ENCODE measurements at places on chromosomes 1 and 21.

GRCh38 chr1:11528611-11529261, 49.8 kb downstream of the DISP3 start:
- no peak for DNase-seq

DNA sequence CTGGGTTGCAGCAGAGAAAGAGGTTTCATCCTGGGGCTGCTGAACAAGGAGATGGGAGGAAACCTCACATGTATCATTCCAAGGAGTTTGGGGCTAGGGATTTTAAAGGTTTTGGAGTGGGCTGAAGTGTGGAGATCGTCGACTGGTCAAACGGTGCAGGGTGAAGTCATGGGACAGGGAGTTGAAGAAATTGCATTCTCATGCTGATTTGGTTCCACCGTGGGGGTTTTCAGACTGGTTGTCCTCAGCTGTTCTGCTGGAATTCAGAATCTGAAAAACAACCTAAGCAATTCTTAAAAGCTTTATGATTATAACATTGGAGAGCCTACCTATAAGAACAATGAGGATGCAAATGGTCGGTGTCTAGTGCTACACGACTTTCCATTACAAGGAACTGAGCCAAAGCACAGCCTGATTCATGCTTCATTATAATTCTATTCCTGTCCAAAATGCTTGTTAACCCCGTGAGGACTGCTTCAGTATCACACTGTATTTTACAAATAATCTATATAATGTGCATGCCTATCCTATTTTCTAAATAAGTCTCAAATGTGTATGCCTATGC, 242.7 kb downstream of the TM2D1 start:
- no peak for DNase-seq

DNA sequence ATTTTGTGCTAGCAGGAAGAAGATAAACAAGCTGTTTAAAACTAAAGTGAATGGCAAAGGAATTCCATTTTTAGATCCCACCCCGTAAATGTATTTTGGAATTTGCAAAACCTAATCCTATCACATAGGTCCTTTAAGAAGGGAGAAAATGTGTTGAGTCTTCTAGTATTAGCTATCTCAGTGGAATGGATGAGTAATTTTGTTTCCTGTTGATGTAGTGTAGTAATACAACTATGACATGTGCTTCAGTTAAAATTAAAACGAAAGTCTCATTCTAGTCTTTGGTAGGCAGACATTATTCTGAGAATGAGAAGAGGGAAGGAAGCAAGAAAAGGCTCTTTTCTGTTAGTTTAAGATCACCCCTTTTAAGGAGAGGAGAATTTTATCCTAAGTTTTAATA, 265.9 kb upstream of the C1orf105 start:
- DNase-seq: no peak

GRCh38 chr1:35559317-35559944, 1.8 kb downstream of the NCDN start:
- DNase-seq: no peak

DNA sequence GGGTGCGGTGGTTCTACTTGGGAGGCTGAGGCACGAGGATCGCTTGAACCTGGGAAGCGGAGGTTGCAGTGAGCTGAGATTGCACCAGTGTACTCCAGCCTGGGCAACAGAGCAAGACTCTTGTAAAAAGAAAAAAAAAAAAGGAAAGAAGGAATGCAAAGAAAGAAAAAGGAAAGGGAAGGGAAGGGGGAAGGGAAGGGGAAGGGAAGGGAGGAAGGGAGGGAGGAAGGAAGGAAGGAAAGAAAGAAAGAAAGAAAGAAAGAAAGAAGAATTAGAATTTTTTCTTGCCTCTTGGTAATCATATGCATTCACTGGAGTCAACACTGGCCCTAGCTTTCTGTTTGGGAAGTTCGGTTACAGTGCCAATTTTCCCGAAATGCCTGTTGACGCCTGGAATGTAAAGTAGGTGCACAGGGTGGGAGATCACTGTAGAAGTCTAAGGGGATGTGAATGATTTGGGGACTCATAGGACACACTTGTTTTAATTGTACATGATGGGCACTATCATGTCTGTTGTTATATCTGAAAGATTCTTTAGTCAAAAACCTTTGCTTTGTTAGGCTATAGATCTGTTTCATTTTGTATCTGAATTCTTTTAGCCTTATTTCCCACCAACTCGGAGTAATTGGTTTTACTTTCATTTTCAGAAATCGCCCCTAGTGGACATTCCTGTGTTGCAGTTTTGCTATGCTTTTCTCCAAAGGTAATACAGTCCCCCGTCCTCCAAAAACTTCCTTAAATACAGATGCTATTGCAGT, 59.8 kb upstream of the MORC3 start:
- DNase-seq: peak; percentile 68

DNA sequence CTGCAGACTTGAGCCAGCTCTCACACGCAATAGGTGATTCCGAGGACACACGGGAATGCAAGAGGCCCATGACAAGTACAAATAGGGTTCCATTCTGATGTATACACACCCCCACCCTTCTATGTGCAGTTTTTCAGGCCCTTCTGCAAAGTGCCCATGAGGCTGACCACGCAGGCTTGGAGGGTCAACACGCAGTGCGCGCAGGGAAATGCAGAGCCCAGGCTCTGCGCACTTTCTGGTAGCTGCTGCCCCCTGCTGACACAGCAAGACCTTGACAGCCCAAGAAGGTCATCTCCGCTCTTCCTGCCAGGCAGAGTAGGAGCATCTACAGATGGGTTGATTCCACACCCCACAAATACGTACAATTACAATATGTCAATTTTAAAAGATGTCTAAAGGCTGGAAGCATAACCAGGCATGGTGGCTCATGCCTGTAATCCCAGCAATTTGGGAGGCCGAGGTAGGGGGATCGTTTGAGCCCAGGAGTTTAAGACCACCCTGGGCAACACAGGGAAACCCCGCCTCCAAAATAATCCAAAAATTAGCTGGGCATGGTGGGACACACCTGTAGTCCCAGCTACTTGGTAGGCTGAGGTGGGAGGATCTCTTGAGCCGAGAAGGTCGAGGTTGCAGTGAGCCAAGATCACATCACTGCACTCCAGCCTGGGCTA, 18.5 kb downstream of the SH3BP5L start:
- peak; percentile 84 for DNase-seq

- DNase-seq: no peak
These were observed 166.8 kb upstream of the KCNJ6 start for GRCh38 chr21:38082936-38083485.

GRCh38 chr1:38102636-38103035, 56.0 kb upstream of the POU3F1 start:
- no peak for DNase-seq

- no peak for DNase-seq
These were observed 529 bp downstream of the EGLN1 start for GRCh38 chr1:231421546-231421970.

DNA sequence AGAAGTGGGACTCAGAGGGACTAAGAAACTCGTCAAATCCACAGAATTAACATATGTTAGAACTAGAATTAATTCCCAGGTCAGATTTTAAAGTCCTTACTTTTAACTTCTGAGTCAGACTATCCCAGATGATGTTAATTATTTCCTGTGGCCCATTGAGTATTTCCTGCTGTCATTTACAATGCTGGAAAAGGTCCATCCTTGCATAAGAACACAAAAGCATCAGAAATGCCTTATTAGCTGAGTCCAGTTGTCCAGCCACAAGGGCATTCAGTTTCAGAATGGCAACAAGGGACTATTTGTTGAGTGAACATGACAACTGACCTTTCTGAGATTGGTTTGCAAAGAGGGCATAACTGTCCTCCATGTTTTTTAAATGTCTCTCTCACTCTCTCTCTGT, 16.5 kb upstream of the HIVEP3 start:
- no peak for DNase-seq

- peak; percentile 54 for DNase-seq
These were observed at the start of gene AGO4 for GRCh38 chr1:35807614-35808449. AGO4 (plus strand) TSS chr1:35808016; CDS start chr1:35808417, 401 bp downstream.

GRCh38 chr1:19577036-19577435, 67.1 kb upstream of the NBL1 start:
- no peak for DNase-seq

DNA sequence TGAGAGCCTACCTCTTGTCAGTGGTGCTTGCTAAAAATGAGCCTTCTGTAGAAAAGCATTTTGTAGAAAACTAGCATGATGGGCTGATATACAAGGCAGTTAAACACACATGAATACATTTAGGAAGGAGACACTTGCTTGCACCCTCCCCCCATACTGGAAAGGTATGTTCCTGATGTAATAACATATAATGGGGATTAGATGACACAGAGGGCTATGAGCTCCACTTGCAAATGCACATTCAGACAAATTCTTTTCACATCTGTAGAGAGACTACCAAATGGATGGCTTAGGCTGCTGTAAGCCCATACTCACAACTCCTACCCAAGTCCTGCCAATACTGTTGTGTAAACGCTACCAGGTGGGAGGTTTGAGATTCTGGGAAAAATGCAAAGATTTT, 634.0 kb downstream of the SMYD3 start:
- no peak for DNase-seq

DNA sequence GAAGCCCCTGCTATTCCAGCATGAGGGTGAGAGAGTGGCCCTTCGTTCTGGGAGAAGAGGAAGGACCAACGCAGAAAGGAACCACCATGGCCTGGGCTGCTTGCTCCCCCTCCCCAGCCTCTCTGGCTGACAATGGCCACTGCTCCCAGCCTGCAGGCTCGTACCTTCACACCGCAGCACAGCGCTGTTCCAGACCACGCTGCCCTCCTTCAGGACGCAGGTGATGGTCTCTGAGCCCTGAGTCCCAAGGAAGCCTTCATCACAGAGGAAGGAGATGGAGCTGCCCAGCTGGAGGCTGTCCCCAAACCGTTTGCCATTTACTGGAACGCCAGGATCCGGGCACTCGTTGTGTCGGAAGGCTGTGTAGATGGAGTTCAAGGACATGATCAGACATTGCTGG, 124.9 kb upstream of the HMGB4 start:
- DNase-seq: no peak

DNA sequence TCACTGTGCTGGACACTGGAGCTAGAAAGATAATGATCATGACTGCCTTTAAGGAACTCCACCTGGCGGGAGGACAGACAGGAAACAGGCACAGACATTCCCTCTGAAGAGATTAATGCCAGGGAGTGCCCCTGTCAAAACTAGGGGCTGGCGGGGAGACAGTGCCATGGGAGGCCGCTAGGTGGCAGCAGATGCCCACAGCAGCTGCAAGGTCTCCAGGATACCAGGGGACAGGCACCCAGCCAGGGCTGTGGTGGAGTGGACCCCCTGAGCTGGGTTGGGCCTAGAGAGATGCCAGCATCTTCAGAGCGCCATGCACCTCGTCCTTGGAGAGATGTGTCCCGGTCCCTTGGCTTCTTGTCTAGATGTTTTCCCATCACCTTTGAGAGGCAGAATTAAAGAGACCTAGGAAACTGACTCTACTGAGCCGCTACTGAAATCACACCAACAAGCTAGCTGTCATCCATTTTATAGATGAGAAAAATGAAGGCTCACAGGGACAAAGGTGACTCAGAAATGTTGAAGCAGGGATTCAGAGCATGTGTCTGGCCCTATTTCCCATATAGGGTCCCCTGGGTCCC, 3.6 kb downstream of the REN start:
- peak; percentile 69 for DNase-seq

GRCh38 chr1:2916153-2916552, 105.1 kb upstream of the ACTRT2 start:
- DNase-seq: no peak

- DNase-seq: no peak
These were observed 2.9 kb downstream of the JUN start for GRCh38 chr1:58780836-58781452.

DNA sequence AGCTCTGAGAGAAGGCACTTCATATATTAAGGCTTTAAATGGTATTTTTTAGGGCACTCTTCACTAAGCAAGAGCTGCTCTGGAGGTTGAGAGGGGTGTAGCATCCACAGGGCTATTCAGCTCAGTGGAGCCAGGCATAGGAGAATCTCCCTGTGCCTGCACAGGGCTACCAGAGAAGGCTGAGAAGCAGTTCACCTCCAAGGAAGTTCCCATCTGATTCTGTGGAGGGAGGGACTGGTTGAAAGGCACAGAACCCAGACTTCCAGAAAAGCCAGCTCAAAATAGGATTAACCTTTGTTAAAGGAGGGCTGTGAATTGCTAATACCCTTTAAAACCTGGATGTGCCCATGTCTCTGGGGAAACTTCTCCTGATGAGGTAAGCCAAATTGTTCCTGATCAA, 304.5 kb downstream of the TTLL7 start:
- DNase-seq: no peak

DNA sequence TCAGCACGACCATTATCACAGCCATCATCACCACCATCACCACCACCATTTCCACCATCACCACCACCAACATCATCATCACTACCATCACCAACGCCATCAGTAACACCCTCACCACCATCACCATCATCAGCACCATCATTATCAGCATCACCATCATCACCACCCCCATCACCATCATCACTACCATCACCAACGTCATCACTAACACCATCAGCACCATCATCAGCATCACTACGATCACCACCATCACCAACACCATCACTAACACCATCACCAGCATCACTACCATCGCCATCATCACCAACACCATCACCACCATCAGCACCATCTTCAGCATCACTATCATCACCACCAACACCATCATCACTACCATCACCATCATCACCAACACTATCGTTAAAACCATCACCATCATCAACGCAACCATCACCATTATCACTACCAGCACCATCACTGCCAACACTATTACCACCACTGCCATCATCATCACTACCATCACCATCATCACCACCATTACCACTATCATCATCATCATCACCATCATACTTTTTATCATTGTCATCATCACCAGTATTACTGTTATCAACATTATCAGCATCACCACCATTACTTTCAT, 1.3 kb downstream of the TAS1R2 start:
- no peak for DNase-seq

DNA sequence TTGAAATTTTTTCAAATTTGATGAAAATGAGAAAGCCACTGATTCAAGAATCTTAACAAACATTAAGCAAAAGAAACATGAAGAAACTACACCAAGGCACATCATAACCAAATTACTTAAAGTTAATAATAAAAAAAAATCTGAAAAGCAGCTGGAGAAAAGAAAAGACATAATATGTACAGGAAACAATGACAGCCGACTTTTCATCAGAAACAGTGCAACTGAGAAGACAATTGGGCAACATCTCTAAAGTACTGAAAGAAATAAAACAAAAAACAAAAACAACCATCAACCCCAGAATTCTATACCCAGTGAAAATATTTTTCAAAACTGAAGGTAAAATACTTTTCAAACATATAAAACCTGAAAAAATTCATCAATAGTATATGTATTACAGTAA, 73.8 kb upstream of the DMRTA2 start:
- no peak for DNase-seq
